ENCODE measurements at places on chromosomes 6 and 20. TPM values are rescaled to one million over a fixed set of nuclear protein-coding genes. Genes with fewer than 3 reads are reported as not detected.

RCAN2 gene
- 0.10 TPM for total RNA-seq

TMEM244 gene
- total RNA-seq = not detected

TULP4 gene
- total RNA-seq = 48.2 TPM

ZNF334 gene
- total RNA-seq = 0.46 TPM

MCCD1 gene
- total RNA-seq = not detected

GPR6 gene
- total RNA-seq = not detected

TSBP1 gene
- total RNA-seq = not detected

CCN5 gene
- total RNA-seq = not detected

CDH22 gene
- not detected for total RNA-seq

SLC32A1 gene
- total RNA-seq = not detected

RAET1E gene
- not detected for total RNA-seq

UBD gene
- total RNA-seq = 0.65 TPM

ENPP4 gene
- total RNA-seq = 5.1 TPM

SLC4A11 gene
- 1.2 TPM for total RNA-seq

INSM1 gene
- total RNA-seq = not detected

PPIL6 gene
- total RNA-seq = not detected

SLC17A2 gene
- total RNA-seq = not detected

SRC gene
- 1.2 TPM for total RNA-seq

MACROD2 gene
- total RNA-seq = not detected

TREML1 gene
- not detected for total RNA-seq

C20orf144 gene
- total RNA-seq = 0.18 TPM

COL12A1 gene
- not detected for total RNA-seq

IPCEF1 gene
- total RNA-seq = 22.3 TPM

SRPK1 gene
- 69.9 TPM for total RNA-seq

ZSCAN23 gene
- 1.8 TPM for total RNA-seq

UBE2V1 gene
- 145 TPM for total RNA-seq

PKHD1 gene
- total RNA-seq = not detected

MLN gene
- not detected for total RNA-seq

EMILIN3 gene
- not detected for total RNA-seq

MMP24 gene
- total RNA-seq = not detected

FOXA2 gene
- not detected for total RNA-seq

ARMC12 gene
- total RNA-seq = 1.7 TPM

Measured in activated naive CD4-positive, alpha-beta T cell treated with anti-CD3 and anti-CD28 coated beads, Interleukin-2, amount 10 ng/mL, durations not matched to agents 5 hours and 36 hours (primary cell).